Ovary (tissue), 10 donors: ENCODE measurements at places on chromosomes 4 and X.

- no peaks in the 10 kb centered on the region for H3K27me3 ChIP-seq
- H3K4me3 ChIP-seq: no peak overlapping the region
- H3K36me3 ChIP-seq: no peaks in the 10 kb centered on the region
- DNase-seq: peak; percentile 19
- no peak overlapping the region for H3K27ac ChIP-seq
Measured at GRCh38 chr4:121656269-121656641, 40.5 kb downstream of the ANXA5 start.

DNA sequence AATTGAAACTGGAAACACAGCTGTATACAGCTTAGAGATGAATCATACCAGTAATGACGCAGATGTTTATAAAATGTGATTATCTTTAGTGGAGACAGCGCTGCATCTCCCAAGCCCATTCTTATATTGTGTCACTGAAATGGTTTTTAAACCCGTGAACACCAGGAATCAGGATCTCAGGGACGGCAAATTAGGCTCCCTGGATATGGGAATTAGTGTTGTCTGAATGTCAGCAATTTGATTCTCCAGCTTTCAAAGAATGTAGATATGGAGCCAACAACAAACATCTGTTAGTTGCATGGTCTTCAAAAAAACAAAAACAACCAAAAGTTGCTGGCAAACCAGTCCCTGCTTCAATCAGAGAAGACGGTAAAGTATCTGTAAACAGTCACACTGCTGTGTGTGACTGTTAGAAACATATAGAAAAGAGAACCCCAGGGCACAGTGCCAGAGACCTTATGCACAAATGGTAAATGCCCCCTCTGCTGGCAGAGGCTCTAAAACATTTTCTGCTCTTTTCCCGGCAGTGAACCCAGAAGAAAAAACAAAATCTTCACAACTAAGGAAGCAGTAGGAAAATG, 351.9 kb upstream of the FTHL17 start:
- H3K27ac ChIP-seq: no peak overlapping the region
- H3K4me1 ChIP-seq: peaks cover 2% of the 10 kb centered on the region
- H3K27me3 ChIP-seq: no peaks in the 10 kb centered on the region
- no peaks in the 10 kb centered on the region for H3K36me3 ChIP-seq
- peak; percentile 29 for DNase-seq
- H3K4me3 ChIP-seq: no peak overlapping the region

DNA sequence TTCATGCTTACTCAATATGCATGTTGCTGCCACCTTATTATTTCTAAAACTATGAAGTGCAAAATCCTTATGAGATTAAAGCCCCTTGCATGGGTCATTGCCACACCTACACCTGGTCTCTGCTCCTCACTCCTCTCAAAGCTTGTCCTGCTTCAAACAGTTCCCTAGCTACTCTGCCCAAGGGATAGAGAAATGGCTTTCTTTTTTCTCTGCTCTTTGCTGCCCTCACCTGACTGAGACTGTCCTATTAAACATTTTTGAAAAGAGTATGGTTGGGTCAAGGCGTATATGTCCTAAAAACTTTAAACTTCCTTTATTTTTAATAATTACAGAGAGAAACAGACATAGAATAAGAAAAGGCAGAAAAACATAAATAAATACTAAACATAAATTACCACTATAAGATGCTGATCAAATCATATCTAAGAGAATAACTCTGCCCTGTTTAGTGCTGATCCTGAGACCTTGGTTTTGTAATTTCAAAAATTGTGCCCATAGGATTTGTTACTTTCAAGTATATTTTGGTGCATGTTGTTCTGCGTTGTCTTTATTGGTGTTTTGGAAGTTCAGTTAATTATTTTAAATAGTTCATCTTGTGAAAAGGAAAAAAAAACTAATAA, 704.9 kb upstream of the PABPC4L start:
- no peak overlapping the region for H3K27ac ChIP-seq
- no peaks in the 10 kb centered on the region for H3K4me1 ChIP-seq
- H3K36me3 ChIP-seq: no peaks in the 10 kb centered on the region
- no peak for DNase-seq
- no peaks in the 10 kb centered on the region for H3K27me3 ChIP-seq
- no peak overlapping the region for H3K4me3 ChIP-seq

- no peaks in the 10 kb centered on the region for H3K4me1 ChIP-seq
- no peaks in the 10 kb centered on the region for H3K27me3 ChIP-seq
- no peak overlapping the region for H3K4me3 ChIP-seq
- no peaks in the 10 kb centered on the region for H3K36me3 ChIP-seq
Measured at GRCh38 chr4:125434136-125434535, 119.4 kb downstream of the FAT4 start.

- no peaks in the 10 kb centered on the region for H3K27me3 ChIP-seq
- H3K27ac ChIP-seq: peak overlapping the region; percentile 84
- peak; percentile 46 for DNase-seq
- H3K4me3 ChIP-seq: peak overlapping the region; percentile 94
- peaks cover 1% of the 10 kb centered on the region for H3K4me1 ChIP-seq
Measured at GRCh38 chr4:88008122-88008742, 797 bp downstream of the PKD2 start.

DNA sequence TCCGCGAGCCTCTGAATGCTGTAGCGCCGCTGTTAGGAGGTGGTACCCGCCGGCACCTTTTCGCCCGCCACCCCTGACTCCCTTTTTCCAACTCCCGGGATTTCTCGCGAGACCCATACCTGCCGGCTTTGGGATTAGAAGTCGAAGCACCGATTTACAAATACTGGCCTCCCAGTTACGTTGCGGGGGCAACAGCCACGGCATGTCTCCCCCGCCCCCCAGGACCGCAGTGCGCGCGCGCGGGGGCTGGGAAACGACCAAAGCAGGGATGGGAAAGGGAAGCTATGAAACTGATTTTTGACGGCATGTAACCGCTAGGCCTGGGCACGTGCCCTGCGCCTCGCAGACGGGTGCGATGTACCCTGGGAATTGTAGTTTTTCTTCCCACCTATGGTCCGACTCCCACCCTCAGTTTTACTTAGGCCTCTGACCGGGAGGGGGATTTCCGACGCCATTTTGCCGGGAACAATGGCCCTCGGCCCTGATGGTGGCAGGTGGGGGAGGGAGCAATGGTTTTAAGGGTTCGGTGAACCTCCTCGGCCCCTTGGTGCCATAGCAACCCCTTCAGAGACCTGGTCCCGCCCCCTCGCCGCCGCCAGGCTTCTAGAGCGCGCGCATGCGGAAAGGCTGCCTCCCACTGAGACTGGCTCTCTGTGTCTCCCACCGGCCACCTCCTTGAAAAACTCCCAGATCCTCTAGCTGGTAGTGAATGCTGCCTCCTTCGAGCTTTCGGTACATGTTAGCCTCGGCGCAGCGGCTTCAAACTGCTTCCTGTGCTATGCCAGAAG, 772 bp upstream of the WNK3 start:
- H3K27me3 ChIP-seq: no peaks in the 10 kb centered on the region
- H3K27ac ChIP-seq: peak overlapping the region; percentile 98
- no peaks in the 10 kb centered on the region for H3K4me1 ChIP-seq
- peak overlapping the region; percentile 39 for H3K4me3 ChIP-seq
- DNase-seq: peak; percentile 74

DNA sequence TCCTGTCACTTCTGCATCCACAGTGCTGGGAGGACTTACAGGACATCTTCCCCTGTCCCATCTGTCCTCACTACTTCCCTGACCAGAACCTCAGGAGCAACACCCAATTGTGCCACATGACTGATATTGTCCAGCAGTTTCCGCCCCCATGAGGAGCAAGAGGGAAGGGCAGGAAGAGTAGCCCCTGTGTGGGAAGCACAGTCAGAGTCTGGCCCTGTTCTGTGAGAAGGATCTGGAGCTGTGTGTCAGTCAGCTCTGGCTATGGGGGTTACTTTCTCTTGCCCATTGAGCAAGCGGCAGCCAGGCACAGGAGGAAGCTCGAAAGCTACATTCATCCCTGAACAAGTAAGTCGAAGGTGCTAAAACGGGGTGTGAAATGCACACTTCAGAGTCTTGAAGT, 14.8 kb upstream of the TRIM60 start:
- H3K27me3 ChIP-seq: no peaks in the 10 kb centered on the region
- no peaks in the 10 kb centered on the region for H3K36me3 ChIP-seq
- no peak overlapping the region for H3K27ac ChIP-seq
- no peak overlapping the region for H3K4me3 ChIP-seq

DNA sequence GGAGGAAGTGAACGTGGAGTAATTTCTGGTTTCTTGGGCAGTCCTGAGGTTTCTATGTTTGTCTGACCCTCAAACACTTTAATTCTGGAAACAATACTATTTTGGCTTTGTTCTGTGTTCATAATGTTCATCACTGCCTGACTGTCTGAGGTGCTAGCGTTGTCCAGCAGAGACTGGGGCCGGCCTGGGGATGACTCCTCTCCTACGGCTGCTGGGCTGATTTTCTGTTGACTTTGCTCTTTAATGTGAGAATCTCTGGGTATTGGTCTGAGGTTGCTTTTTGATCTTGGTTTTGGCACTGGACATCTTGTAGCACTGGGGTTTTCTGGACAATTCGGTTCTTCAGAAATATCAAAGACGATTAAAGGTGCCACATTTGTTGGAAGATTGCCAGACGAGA, 75.8 kb downstream of the RPS3A start:
- H3K27me3 ChIP-seq: no peaks in the 10 kb centered on the region
- no peak overlapping the region for H3K27ac ChIP-seq
- DNase-seq: peak; percentile 45
- peaks cover 17% of the 10 kb centered on the region for H3K4me1 ChIP-seq
- H3K4me3 ChIP-seq: no peak overlapping the region

DNA sequence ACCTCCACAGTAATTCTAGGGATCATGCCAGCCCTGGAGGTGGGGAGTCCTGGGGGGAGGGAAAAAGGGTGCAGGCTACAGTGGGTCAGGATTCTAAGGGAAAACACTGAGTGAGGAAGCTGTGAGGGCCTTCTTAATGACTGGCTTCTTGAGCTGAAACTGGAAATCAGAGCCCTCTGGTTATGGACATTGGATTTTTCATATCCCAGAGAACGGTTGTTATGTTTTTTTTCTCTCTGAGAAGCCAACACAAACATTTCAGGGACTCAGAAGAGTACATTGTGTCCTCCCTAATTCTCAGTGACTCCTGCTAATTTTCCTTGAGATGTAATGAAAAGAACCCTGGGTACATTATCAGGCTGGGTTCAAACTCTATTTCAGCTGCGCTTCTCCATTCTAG, 162.4 kb upstream of the PRDX4 start:
- DNase-seq: no peak
- H3K27ac ChIP-seq: no peak overlapping the region
- no peaks in the 10 kb centered on the region for H3K27me3 ChIP-seq

DNA sequence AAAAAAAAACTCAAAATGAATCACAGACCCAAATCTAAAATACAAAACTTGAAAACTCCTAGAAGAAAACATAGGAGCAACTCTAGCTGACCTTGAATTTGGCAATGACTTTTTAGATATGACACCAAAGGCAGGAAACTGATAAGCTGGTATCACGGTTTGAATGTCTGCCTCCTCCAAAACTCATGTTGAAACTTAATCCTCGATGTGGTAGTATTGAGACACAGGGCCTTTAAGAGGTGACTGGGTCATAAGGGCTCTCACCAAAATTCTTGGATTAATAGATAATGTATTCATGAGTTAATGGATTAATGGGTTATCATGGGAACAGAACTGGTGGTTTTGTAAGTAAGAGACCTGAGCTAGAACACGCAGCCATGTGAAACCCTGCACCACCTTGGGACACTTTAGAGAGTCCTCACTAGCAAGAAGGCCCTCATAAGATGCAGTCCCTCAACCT, 40.5 kb downstream of the FRYL start:
- no peaks in the 10 kb centered on the region for H3K27me3 ChIP-seq
- peaks cover 3% of the 10 kb centered on the region for H3K4me1 ChIP-seq
- no peak overlapping the region for H3K4me3 ChIP-seq
- no peaks in the 10 kb centered on the region for H3K36me3 ChIP-seq
- no peak for DNase-seq

GRCh38 chr4:5416637-5417036, 291.7 kb downstream of the EVC2 start:
- no peaks in the 10 kb centered on the region for H3K27me3 ChIP-seq
- no peak overlapping the region for H3K4me3 ChIP-seq
- no peaks in the 10 kb centered on the region for H3K4me1 ChIP-seq
- DNase-seq: no peak
- no peak overlapping the region for H3K27ac ChIP-seq

- H3K4me3 ChIP-seq: no peak overlapping the region
- DNase-seq: no peak
- no peaks in the 10 kb centered on the region for H3K27me3 ChIP-seq
Measured at GRCh38 chr4:171834640-171835039, 21.4 kb downstream of the GALNTL6 start.

GRCh38 chr4:75698162-75698962, 25.2 kb upstream of the G3BP2 start:
- H3K27me3 ChIP-seq: no peaks in the 10 kb centered on the region
- no peak overlapping the region for H3K27ac ChIP-seq
- H3K4me3 ChIP-seq: no peak overlapping the region
- DNase-seq: no peak
- no peaks in the 10 kb centered on the region for H3K36me3 ChIP-seq

GRCh38 chr4:134320048-134320447, 118.5 kb upstream of the PABPC4L start:
- no peaks in the 10 kb centered on the region for H3K27me3 ChIP-seq
- no peak overlapping the region for H3K27ac ChIP-seq
- no peaks in the 10 kb centered on the region for H3K4me1 ChIP-seq
- H3K4me3 ChIP-seq: no peak overlapping the region

DNA sequence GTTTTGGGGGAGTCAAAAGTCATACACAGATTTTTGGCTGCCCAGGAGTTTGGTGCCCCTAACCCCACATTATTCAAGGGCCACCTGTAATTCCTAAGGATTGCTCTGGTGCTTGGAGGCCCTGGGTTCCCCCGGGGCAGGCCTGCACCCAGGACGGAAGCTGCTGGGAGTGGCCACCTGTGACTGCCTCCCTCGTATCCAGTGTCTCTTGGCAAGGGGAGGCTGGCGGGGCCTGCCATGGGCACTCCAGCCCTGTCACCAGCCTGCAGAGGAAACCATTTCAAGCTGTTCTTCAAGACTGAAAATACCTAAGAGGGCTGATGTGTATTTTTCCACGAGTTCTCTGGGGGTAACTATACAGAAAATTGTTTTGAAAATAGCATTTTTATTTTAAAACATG, 24.5 kb upstream of the GPR78 start:
- H3K27me3 ChIP-seq: no peaks in the 10 kb centered on the region
- H3K4me3 ChIP-seq: no peak overlapping the region
- no peak overlapping the region for H3K27ac ChIP-seq
- DNase-seq: no peak
- H3K4me1 ChIP-seq: no peaks in the 10 kb centered on the region

GRCh38 chr4:103011378-103012025, 8.0 kb downstream of the SLC9B1 start:
- peak overlapping the region; percentile 2 for H3K27ac ChIP-seq
- no peak overlapping the region for H3K4me3 ChIP-seq
- no peak for DNase-seq
